ENCODE measurements at places on chromosomes 16 and 17. TPM values are rescaled to one million over a fixed set of nuclear protein-coding genes. Genes with fewer than 3 reads are reported as not detected.

MRTFB gene
- total RNA-seq: 34.6 TPM

RMI2 gene
- 11.0 TPM for total RNA-seq

CENPX gene
- total RNA-seq: 71.8 TPM

TRPV3 gene
- 1.3 TPM for total RNA-seq

USH1G gene
- total RNA-seq: 6.4 TPM

GRCh38 chr17:83037874-83038165 is 41.6 kb upstream of the METRNL start:
- no peak for ATAC-seq

DNA sequence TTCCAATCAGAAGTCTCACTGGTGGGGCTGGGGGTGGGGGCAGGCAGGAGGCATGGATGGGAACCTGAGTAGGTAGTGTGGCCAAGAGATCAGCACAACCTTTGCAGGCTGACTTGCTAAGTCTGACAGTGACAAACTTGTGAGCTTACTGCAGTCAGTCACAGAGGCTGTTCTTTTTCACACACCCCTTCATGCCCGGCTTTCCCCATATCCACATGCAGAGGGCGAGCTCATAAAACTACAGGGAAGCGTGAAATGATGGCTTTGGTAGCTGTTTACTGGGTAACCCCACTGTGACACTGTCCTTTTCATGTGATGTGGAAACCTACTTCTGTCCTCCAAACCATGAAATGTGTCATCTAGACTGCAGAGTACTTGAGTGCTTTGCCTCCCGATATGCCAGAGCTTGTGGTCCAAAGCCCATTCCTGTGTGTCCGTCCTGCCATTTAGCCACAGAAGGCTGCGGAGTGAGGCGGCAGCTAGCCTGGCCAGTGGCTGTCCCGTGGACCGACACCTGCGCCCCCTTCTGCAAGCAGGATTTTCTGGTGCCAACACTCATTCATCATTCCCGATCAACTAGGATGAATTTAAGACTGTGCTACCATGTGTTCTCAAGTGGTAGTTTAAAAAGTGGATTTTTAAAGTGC is 9.8 kb downstream of the GEMIN4 start:
- no peak for ATAC-seq

GRCh38 chr16:88421301-88421700 is 31.8 kb upstream of the ZFPM1 start:
- ATAC-seq: no peak

DNA sequence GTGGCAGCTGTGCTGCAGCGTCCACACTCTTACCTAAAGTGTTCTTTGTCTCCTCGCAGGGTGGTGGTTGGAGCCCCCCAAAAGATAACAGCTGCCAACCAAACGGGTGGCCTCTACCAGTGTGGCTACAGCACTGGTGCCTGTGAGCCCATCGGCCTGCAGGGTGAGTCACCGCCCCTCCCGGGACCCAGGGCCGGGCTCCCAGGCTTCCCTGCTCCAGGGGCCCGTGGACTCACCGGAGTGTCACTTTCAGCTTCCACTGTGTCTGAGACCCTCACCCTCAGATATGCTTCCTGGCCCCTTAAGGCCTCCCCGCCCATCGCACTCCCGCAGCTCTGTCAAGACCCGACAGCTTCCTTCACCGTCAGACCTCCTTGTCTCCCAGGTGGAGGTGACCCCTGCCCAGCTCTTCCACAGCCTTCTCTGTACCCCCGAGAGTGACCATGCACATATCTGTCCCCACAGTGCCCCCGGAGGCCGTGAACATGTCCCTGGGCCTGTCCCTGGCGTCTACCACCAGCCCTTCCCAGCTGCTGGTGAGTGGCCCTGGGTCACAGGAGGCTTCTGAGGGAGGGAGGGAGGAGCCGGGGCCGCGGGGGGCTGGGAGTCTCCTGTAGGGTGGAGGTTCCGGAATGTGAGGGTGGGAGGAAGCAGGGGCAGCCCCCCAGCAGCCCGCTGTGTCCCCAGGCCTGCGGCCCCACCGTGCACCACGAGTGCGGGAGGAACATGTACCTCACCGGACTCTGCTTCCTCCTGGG is 1.8 kb downstream of the ITGAX start:
- no peak for ATAC-seq

GRCh38 chr17:951325-952132 is 28.0 kb downstream of the NXN start:
- ATAC-seq: no peak

DNA sequence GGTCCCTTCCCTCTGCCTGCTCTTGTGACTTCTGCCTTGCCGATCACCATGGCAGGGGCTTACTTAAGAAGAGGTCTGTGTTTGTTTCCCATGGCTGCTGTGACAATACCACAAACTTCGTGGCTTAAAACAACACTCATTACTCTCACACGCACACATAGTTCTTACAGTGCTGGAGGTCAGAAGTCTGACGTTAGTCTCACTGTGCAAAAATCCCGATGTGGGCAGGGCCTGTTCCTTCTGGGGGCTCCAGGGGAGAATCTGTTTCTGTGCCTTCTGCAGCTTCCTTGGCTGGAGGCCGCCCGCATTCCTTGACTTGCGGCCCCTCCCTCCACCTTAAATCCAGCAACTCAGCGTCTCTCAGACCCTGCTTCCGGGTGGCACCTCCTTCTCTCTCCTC is 249.2 kb upstream of the GSE1 start:
- no peak for ATAC-seq

DNA sequence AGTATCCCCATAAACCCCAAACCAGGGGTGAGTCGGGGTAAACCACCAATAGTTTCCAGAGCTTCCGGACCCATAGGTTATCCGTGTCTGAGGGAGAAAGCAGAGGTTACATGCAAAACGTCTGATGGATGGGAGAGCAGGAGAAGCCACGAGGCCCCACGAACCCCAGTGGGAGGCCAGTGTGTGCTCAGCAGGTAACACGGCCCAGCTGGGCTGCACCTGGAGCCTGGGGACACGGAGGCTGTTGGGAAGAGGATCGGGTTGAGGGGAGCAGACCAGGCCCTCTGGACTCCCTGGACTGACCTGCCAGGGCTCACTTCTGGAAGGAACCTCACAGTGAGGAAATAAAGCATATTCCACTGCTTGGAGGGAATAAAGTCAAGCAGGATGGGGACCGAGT is 78.1 kb downstream of the SEC14L1 start:
- no peak for ATAC-seq

DNA sequence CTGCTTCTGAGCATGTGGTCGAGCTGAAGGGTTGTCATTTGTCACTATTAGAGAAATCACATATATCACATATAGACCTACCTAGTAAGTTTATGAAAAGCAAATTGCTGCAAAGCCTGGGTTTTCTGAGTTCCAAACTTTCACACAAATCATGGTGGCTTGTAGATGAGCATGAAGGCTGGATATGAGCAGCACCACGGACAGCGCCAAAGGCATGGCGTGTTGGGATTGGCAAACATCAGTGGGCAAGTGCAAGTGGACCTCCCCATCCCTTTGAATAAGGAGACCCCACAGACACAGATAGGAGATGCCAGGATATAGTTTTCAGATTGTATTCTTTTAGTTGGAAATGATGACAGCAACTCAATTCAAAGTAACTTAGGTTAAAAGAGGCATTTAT is 77.6 kb upstream of the CACNG3 start:
- ATAC-seq: no peak

DNA sequence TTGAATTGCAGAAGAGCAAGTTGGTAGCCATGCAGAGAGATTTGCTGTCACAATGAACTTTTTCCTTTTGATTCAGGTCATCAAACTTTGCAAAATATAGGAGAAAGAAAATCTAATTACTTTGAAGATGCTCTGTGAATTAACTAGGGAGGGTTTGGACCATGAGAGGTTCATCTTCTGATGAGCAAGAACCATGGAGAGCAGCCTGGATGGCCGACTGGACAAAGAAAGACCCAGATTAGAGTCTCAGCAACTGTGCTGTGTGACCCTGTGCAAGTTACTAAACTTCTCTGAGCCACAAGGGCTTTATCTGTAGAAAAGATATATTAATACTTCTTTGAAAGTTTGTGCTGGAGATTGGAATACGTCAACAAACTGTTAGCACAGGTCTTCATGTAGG is 122.6 kb upstream of the ADAMTS18 start:
- ATAC-seq: no peak

- ATAC-seq: no peak
Observed at GRCh38 chr16:89352091-89352681, 134.7 kb downstream of the ZNF778 start.

- ATAC-seq: no peak
Observed at GRCh38 chr16:74607310-74607961, 522 bp upstream of the GLG1 start.

GRCh38 chr17:51165680-51166197 is 472 bp upstream of the NME2 start:
- peak; percentile 41 for ATAC-seq

Data from esophagus mucosa (tissue), 1 donor.